MG63 (cell line): ENCODE measurements at places on chromosomes 12 and 14. TPM values are rescaled to one million over a fixed set of nuclear protein-coding genes. Genes with fewer than 3 reads are reported as not detected.

Gene TSPAN8
- not detected in 2 replicates for total RNA-seq

DNA sequence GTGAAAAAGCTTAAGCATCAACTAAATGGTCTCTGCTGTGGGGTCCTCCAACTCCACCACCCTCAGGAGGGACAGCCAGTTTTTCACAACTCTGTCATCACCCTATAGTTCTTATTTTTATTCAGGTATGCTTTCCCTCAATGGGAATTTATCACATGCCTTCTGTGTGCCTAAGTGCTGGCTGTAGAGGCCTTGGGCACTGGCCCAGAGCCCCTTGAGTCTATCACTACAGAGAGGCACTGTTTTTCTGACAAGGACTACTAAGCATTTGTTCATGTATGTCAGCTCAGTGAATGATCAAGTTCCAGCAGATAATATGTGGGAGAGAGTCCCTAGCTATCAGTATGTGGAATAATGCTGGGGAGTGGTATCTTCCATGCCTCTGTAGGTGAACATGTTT is 463.9 kb downstream of the NPAS3 start:
- DNase-seq: no peak

- DNase-seq: no peak
Observed at GRCh38 chr12:103247531-103247930, 248.2 kb downstream of the C12orf42 start.

GRCh38 chr14:104094709-104095425 is 9.4 kb downstream of the ASPG start:
- peak; percentile 31 for DNase-seq

Gene PSMA3
- 96.6 and 98.8 TPM in 2 replicates for total RNA-seq

DNA sequence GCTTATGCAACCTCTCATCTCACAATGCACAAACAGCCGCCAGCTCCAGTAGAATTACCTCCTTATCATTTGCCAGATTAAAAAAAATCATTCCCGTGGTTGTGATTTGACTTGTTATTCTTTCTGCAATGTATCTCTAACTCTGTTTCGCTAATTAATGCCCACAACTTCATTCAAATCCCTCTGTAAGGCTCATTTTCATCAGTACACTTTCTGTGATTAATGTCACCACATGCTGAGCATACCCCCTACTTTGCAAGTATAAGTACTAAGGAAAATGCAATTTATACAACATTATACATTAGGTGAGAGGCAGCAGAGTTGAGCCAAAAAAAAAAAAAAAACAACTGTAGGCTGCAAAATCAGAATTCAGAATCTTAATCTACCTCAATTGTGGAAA is 166.0 kb downstream of the FSCB start:
- DNase-seq: no peak

GRCh38 chr14:32102152-32102787 is 25.2 kb downstream of the ARHGAP5 start:
- DNase-seq: no peak

- no peak for DNase-seq
Observed at GRCh38 chr12:121960541-121960940, 42.1 kb downstream of the CFAP251 start.

- DNase-seq: no peak
Observed at GRCh38 chr12:39771456-39771855, 151.9 kb upstream of the ABCD2 start.

Gene LRTM2
- not detected in 2 replicates for total RNA-seq

DNA sequence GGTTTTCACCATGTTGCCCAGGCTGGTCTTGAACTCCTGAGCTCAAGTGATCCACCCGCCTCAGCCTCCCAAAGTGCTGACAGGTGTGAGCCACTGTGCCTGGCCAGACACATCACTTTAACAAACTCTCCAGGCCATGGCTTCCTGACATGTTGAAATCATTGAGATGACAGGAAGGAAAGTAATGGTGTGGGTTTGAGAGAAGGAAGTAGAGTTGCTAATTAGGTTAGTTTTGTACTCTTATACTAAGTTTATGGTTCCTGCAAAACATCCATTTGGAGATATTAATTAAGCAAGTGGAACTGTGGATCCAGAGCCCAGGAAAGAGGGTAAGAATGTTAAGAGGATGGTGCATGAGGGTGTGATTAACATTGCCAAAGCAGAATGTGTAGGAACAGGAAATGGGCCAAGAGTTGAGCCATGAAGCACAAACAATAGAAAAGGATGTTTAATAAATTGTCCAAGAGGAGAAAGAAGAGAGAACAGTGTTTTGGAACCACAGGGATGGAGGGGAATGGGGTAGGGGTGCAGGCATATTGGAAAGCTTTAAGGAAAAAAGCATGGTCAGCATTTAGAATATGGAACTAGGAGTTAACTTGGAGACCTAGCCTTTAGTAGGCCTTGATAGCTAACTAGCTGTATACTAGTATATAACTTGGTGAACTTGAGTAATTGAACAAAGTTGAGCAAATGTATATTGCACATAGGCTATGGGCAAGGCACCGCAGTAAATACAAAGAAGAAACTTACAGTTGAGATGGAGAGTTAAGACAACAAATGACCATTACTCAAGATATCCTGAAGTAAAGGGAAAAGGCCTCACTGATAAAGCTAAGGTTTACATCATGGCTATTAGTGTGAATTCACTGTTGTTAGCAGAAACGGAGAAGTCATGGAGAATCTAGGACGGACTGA is 91.3 kb upstream of the DNM1L start:
- no peak for DNase-seq

Gene GDF3
- total RNA-seq: not detected in 2 replicates

DNA sequence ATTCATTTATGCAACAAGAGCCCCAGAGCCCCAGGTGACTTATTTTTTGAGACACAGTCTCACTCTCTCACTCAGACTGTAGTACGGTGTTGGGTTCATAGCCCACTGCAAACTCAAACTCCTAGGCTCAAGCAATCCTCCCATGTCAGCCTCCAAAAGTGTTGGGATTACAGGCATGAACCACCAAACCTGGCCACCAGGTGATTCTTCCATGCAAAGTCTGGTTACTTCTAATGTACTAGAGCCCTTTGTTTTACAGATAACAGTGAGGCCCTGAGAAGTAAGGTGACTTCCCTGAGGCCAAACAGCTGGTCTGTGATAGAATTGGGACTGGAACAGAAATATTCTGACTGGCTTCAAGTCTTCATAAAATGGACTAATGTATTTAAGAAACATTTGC is 10.0 kb upstream of the KCNK10 start:
- no peak for DNase-seq

Gene CYP27B1
- not detected in 2 replicates for total RNA-seq

GRCh38 chr14:103179094-103179493 is 55.8 kb downstream of the TNFAIP2 start:
- no peak for DNase-seq

DNA sequence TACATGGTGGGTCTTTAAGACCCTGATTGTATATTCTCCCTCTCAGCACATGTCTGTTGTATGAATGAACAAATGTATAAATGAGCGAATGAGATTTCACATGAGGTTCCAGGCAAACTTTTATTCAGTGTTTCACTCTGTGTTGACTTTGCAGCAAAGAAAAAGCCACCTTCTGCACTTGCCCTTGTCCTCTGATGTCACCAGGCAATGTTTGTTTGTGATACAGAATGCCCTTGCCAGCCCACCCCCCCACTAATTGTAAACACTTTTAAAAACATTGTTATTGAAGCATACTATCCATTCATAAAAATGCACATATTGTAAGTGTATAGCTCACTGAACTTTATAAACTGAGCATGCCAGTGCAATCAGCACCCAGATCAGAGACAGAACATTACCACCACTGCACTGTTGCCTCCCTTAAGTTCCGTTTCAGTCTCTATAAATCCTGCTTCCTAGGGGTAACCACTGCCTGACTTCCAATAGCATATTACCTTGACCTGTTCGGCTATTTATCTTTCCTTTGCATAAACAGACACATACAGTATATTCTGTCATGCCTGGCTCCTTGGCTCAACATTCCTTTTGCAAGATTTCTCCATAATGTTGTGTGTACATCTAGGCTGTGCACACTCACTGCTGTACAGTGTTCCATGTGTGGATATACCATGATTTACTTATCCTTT is 11.3 kb upstream of the LTA4H start:
- DNase-seq: no peak

DNA sequence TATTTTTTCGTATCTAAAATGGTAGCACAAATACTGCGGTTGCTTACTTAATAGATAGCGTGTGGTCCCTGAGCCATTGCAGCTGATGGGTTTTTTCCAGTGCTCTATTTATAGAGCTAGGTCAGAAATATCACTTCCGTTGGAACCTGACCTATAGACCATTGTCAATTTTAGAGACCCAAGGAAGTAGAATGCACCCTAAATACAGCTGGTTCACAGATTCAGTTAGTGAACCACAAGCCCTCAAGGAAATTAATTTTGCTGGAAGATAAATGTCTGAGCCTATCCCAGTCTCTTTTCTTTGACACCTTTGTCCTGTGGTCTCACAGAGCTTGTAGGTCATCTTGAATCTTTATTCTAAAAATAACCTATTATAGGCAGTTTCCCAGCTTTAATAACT is 391.0 kb downstream of the ZFP36L1 start:
- DNase-seq: no peak

Gene GRIN2B
- total RNA-seq: 0.56 and 19.0 TPM in 2 replicates

DNA sequence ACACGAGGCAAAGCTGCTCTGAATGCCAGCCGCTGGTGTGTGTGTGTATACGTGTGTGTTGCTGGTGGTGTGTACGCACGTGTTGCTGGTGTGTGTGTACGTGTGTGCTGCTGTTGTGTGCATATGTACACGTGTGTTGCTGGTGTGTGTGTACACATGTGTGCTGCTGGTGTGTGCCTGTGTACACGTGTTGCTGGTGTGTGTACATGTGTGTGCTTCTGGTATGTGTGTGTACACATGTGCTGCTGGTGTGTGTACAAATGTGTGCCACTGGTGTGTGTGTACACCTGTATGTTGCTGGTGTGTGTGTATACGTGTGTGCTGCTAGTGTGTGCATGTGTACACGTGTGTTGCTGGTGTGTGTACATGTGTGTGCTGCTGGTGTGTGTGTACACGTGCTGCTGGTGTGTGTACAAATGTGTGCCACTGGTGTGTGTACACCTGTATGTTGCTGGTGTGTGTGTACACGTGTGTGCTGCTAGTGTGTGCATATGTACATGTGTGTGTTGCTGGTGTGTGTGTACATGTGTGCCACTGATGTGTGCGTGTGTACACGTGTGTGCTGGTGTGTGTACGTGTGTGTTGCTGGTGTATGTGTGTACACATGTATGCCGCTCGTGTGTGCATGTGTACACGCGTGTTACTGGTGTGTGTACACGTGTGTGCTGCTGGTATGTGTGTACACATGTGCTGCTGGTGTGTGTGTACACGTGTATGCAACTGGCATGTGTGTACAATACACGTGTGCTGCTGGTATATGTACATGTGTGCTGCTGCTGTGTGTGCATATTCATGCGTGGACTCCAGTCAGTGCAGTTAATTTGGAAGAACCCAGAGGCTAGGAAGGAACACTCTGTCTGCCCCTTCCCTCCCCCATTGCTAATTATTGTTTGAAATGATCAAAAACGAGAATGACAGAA is 47.2 kb downstream of the CACNA2D4 start:
- DNase-seq: no peak

DNA sequence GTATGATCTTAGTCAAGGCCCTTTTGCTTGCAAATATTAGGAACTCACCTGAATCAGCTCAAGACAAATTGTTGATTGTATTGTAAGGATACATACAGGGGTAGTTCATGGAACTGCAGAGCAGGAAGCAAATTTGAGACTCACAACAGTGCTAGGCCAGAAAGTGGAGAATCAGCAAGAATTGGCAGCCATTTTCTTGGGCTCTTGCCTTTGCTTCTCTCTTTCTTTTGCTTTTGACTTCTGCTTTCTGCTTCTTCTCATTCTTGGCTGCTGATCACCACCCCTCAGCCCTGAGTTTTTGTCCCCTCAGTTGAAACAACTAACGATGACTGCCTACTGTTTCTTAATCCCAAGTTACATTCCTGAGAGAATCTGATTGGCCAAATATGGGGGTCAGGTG is 34.8 kb downstream of the KCNK13 start:
- DNase-seq: no peak

GRCh38 chr12:63006536-63006935 is 71.6 kb upstream of the PPM1H start:
- DNase-seq: no peak

DNA sequence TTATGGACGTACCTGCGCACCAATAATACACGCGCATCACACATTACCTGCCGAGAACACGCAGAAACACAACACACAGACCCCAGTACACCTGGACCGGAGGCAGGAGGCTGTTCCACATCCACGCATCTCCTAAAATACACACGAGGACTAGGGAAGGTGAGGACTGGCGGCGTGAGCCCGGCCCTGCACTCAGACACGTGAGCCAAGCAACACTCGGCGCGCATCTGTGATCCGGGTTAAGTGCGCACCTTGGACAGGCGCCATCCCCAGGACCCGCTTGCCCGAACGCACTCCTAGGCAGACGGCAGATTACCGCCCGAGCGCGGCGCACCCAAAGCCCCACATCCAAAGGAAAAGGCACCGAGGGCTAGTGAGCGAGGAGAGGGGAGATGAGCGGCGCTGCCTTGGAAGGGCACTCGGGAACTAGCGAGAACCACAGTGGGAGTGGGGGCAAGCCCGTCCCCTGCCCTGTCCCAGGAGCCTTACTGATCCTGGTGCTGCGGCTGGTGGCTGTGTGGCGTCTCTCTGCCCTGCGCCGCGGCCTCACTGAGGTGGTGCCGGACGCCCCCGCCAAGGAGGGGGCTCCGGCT is 417 bp downstream of the GLS2 start:
- peak; percentile 11 for DNase-seq

DNA sequence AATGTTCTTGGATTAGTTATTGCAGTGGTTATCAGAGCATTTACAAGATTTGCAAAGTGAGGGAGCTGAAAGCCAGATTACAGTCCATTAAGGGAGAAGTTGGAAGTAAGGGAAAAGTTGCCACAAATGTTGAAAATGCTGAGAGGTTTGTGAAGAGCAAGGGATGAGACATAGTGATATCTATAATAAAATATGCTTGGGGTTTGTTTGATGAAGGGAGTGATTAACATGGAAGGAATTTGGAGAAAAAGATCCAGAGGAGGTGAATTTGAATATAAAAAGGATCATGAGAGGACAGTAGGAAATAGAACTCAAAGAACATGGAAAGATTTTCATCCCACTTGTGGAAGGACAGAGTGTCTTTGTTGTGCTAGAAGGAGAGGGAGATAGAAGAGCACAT is 19.3 kb upstream of the CCER1 start:
- no peak for DNase-seq

DNA sequence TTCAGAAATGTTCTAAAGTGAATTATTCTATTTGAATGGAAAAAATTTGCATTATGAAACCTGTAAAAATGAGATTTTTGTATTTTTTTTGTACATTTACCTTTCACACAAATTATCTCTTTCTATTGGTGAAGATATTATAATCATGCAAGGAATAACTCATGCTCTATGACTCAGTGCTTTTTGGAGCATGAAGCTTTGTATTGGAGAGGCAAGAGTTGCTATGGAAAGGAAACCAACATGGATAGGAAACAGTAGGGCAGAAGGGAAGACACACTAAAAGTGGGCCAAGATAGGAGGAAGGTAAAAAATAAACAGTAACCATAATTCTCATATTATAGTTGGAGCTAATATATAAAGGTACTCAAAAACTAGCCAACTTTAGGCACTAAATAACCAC is 79.0 kb downstream of the PLCZ1 start:
- DNase-seq: no peak

Gene ACOT4
- 0.44 and 0.76 TPM in 2 replicates for total RNA-seq

GRCh38 chr12:87283111-87283510 is 746.1 kb downstream of the C12orf50 start:
- no peak for DNase-seq

GRCh38 chr12:97612075-97612474 is 149.5 kb downstream of the RMST start:
- DNase-seq: no peak

GRCh38 chr12:54716261-54716660 is 68.1 kb upstream of the DCD start:
- DNase-seq: no peak
